ENCODE measurements at places on chromosomes 1 and 21.

DNA sequence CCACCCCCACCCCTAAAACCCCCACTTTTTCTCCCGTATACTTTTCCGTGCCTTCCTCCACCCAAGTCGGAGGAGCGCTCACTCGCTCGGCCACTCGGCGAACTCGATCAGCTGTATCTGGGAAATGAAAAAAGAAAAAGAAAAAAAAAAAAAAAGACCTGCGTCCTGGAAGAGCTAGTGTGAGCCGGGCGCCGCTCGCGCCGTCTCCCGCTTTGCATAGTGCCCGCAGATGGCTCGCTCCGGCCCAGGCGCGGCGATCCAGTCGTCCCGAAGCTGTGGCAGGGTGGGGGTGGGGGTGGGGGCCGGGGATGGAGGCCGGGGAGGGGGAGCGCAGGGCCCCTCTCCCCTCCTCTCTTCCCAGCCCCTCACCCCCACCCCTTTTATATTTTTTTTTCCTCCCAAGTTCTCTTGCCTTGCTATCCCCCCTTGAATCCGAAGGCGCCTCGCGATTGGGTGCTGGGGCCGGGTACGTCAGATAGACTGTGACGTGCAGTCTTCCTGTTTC, 299 bp upstream of the PROX1 start:
- no peak for DNase-seq

DNA sequence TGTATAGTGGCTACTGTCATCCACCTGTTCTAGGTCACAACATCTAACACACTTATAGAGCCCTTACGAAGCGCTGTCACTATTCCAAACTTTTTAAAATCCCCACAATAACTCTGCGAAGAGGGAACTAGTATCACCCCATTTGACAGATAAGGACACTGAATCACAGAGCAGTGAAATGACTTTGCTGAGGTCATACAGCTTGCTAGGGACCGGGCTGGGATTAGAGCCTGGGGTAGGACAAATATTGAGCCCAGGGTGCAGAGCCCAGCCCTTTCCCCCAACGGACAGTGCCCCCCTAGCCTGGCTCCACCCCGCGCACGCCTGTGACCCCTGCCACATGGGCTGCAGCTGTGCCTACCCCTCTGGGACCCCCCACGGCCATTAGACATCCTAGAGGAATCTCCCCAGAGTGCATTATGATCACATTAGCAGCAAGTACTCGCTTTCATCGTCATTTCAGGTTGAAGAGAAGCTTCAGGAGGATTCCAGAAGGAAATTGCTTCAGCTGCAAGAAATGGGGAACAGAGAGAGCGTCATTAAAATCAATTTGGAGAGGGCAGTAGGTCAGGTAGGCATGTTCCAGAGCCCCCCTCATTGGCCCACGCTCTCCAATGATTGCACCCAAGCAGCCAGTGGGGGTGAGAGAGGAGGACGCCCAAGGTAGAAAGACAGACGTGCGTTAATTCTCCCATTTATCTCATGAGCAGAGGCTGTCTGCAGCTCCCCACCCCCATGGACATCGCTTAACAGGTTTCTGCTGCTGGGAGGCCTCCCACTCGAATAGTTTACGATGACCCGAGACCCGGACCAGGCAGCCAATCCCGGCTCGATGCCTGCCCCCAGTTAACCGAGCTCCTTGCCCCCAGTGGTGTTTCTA, 77.2 kb downstream of the FHAD1 start:
- no peak for DNase-seq

- peak; percentile 37 for DNase-seq
Measured at GRCh38 chr1:101262630-101263348, 26.0 kb downstream of the S1PR1 start.

DNA sequence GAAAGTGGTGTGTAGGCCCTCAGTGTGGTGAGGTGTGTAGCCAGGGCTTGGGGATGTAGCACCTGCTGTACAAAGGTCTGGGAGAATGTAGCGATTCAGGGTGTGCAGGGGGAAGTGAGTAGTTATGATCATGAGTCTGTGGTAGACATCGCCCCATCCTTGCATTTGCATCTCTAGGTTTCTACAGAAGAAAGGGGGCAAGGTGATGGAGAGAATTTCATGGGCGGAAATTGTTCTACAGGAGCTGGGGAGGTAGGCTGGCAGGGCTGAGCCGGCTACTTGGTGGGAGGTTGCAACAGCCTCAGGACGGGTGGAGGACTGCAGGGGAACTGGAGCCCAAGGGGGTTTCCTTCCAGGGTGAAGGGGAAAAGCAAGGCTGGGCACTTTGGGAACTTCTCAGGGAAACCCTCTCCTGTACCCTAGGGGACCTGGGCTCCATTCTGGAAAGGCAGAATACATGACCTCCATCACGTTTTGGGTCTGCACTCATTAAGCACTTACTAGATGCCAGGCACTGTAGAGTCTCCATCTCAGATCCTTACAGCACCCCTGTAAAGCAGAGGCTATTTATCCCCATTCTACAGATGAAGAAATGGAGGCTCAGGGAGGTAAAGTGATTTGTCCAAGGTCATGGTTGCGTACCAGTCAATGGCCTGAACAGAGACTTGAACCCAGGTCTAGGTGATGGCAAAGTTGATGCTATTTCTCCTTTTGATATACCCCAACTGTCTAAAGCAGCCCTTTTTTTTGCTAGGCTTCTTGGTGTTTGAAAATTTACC, 14.5 kb upstream of the TNFRSF1B start:
- DNase-seq, result no peak

DNA sequence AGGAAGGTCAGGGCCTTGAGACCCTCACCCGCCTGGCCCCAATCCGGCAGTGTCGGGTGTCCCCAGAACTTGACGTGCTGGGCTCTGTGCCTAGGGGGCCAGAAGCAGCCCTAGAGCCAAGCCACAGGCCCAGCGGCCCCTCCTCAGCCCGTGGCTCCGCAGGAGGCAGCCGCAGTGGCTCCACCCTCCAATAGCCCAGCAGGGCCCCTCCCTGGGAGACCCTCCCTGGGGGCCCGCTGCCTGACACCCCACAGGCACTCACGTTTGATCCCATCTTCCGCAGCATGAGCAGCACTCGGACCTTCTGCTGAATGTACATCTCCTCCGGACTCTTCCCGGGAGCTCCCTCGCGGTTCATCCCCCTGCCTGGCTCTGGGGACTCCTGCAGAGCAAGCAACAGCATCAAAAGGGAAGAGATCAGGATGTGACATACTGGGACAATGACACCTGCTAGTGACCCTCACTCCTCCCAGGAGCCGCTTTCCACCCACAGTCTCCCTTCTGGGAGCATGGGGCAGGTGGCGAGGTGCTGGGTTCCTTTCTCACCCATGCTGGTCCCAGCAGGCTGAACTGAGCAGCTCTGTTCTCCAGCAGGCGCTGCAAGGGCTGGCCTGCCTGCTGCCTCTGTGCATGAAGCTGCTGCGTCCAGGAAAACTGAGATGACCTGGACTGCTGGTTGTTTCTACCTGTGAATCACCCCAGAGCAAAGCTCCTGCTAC, 38.2 kb downstream of the CTNNBIP1 start:
- no peak for DNase-seq

DNA sequence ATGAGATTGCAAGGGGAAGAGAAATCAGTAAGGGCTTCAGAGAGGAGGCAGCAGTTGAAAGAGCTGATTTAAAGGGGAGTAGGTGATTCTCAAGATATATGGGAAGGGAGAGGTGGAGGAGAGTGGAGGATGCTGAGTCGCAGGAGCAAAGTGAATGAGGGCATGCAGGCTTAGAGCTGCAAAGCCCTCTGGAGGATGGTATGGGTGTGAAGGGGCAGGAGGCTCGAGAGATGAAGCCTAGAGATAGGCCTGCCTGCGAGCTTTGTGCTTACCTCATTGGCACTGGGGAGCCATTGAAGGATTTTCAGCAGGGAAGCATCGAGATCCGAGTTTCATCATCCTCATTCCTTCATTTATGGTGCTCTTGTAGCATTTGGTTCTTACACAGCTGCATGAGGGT, 15.8 kb upstream of the SH2D2A start:
- DNase-seq, result no peak

GRCh38 chr1:168861421-168862004, 132.5 kb upstream of the DPT start:
- DNase-seq, result no peak

GRCh38 chr1:11364170-11364569, 91.2 kb downstream of the UBIAD1 start:
- DNase-seq, result no peak

DNA sequence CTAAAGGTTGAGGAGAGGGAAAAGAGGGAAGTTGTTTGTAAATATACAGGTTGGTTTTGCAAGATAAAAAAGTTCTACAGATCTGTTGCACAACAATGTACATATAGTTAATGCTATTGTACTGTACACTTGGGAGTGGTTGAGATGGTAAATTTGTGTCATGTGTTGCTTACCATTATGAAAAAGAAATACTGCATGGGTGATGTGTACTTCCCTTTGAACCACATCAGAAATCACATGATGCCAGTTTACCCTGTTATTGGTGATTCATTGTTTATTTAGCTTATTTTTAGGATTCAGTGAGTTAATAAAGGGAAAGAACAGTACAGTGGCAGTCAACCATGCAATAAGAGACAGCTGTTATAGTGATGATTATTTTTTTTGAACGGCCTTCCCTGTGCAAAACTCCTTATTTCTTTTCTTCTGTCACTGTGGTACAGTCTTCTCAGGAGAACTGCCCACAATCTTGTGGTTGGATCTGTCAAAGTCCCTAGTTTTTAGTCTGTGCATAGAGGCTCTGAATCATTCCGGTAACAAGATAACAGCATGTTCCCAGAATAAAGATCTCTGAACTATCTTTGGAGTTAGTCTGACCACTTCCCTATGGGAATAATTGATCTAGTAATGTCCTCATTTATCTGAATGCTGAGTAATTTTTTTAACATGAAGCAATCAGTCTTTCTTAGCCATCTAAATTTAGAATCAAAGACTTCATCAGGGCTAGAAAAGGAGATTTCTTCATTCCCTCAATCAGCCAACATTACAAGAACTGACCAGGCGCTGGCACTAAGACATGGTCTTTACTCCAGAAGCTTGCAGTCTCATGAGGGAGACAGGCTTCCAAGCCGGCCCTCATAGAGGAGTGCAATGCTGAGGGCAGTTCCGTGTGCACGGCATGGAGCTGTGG, 84.2 kb downstream of the SH3GLB1 start:
- DNase-seq, result no peak

- no peak for DNase-seq
Measured at GRCh38 chr1:107802654-107803053, 162.3 kb downstream of the VAV3 start.

DNA sequence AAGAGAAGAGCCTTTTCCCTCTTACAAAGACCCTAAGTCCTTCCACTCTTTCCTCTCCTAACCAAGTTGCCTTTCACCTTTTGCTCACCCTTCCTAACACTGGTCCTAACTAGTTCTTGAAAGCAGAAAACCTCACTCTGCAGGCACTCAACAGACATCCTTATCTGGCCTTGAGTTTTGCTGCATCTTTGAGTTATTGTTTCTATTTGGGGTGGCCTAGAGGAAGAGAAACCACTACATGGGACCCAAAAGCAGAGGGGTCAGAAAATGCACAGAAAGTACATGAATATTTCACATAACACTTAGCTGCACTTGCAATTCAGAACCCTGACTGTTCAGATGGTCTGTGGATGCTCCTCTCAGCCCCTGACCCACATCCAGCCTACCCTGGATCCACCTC, 178.3 kb upstream of the SYT6 start:
- DNase-seq, result no peak

- DNase-seq, result no peak
Measured at GRCh38 chr21:45158491-45159423, 84.4 kb downstream of the ADARB1 start.

DNA sequence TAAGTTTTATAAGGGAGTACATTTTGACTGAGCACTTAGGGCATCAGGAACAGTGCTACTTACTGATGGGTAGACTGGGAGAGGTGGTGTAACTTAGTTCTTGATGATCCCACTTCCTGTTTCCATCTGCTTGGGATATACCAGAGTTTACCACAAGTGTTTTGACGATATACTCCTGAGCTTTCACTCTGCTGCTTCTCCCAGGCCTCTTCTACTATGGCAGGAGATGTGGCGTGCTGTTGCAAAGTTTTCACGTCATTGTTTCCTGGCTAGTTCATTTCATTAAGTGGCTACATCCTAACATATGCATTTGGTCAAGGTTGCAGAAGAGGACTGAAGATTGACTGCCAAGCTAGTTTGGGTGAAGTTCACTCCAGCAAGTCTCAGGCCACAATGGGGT, 41.3 kb upstream of the LAMC2 start:
- no peak for DNase-seq

DNA sequence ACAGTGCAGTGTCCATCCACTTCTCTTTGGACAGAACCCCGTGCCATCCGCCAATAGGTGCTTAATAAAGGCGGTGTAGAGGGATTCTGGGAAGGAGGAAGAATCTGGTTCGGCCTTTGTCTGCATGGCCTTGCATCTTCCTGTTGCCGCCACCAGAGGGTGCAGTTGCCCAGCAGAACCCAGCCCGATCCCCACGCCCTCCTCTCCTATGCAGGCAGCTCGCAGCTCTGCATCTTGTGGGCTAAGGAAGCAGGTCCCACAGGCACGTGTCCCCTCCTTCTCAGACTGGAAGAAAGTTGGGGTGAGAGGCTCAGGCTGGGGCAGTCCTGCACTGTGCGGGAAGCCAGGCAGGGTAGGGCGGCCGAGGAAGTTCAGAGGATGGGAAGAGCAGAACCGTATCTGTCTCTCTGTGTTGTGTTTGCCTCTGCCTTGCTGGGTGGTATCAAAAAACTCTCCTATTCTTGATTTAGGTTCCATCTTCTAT, 20.8 kb downstream of the NAV1 start:
- DNase-seq, result peak; percentile 59

- no peak for DNase-seq
Measured at GRCh38 chr1:91757763-91758460, 128.0 kb downstream of the TGFBR3 start.

GRCh38 chr1:157137408-157138219, 581 bp downstream of the ETV3 start:
- no peak for DNase-seq

- no peak for DNase-seq
Measured at GRCh38 chr1:92186081-92186480, 31.6 kb upstream of the C1orf146 start.

DNA sequence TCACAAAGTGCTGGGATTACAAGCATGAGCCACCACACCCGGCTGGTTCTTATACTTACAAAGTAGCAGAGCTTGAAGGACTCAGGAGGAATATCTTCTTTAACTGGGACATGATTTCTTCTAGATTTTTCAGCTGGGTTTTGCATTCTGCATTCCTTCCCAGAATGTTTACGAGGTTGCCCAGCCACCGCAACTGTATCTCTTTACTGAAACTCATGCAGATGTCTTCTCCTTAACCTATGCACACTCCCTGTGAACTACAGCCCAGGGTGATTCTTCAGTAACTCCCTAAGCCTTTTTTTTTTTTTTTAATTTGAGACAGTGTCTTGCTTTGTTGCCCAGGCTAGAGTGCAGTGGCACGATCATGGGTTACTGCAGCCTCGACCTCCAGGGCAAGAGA, 8.7 kb upstream of the DOP1B start:
- no peak for DNase-seq
